ENCODE measurements at places on chromosomes 4 and X.

GRCh38 chr4:100985576-100985975 lies 361.8 kb downstream of the PPP3CA start:
- DNase-seq: no peak

GRCh38 chrX:124940531-124940930 lies 379.1 kb upstream of the TEX13C start:
- DNase-seq: no peak

GRCh38 chrX:134684956-134685355 lies 26.7 kb upstream of the PLAC1 start:
- DNase-seq: no peak

DNA sequence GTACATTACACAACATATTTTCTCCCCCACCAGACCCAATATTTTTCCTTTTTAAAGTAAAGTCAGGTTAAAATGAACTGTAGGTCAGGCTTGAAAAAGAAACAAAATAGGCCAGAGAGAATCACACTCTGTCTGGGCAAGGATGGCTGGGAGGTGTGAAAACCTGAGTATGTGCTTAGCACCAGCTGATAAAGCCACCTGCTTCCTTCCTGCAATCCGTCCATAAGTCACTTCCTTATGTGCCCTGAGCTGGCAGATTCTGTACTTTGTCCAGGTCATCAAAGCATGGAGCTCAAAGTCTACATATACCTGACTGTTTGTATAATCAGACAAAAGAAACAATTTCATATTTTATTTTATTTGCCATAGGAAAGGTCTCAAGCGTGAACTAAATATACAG lies 37.7 kb downstream of the ANTXR2 start:
- DNase-seq: no peak

DNA sequence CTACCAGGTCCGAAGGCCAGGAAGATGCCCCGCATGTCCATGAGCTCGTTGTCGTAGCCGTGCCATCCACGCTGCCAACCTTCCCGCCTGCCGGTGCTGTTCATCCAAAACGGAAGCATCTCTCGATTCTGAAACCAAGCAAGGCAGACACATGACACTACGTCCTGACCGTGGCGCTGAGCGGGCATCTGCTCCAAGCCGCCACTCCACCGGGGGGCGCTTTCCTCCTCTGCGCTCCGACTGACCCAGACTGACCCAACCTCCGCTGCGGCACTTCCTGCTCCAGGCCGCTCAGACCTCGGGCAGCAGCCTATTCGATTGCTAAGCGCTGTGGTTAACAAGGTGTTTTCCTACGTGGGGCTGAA lies 120.5 kb downstream of the ENPP6 start:
- DNase-seq: peak; percentile 76

- no peak for DNase-seq
These were observed 328.6 kb upstream of the ARX start for GRCh38 chrX:25344161-25344936.

DNA sequence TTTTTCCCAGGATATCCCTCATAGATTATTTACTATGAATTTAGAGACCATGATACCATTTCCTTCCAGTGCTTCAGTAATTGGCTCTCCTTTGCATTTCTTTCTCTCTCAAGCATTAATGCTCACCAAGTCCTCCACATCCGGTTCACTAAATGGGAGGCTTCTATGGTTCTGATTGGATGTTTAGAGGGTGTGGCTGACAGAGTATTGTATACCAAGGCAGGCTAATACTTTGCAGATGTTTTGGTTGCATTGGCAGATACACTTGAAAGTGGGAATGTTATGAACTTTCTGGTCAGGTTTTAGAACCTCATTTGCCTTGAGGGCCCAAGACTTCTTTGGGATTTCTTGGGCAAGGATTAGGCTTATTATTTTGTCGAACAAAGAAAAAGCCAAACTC lies 24.2 kb downstream of the CBLL2 start:
- DNase-seq: no peak

Data from ascending aorta (tissue), 2 donors.